Activated CD4-positive, alpha-beta T cell treated with anti-CD3 and anti-CD28 coated beads, Interleukin-2, amount 50 U/mL, for 16 hours (primary cell): ENCODE measurements at places on chromosomes 13 and 19.

DNA sequence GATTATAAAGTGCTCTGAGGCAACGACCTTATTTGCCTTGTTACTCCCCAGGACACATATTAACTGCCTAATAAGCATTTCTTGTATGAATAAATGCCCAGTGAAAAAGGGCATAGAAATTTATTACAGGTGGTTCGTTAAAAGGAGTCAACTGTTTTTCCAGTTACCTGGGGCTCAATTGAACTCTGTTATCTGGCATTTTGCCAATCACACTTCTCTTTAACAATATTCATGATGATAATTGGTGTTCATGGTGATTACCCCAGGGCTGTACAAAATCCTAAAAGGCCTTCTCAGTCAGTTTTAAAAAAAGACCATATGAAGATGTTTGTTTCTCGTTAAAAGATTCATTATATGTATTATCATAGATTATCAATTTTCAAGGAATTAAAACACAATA, 57.1 kb downstream of the KL start:
- no peak for DNase-seq

- no peak for DNase-seq
These were observed 147.1 kb downstream of the NHLRC3 start for GRCh38 chr13:39185326-39185725.

DNA sequence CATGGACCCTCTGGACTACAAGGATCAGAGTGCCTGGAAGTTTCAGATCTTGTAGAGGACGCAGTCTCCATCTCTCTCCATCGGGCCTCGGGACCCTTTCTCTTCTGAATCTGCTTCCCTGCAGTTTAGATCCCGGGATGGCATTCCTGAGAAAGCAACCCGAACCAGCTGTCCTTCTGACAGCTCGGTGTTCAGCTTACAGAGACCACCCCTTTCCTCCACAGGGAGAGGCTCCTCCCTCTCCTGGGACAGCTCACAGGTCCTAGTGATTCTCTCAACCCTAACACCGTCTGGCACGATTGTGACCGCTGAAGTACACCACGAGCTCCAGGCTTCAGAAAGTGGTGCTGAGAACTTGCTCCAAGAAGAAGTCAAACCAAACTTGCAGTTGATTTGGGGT, 18.2 kb downstream of the CRX start:
- no peak for DNase-seq

- peak; percentile 93 for DNase-seq
These were observed 7.9 kb upstream of the JUNB start for GRCh38 chr19:12783291-12783848.

DNA sequence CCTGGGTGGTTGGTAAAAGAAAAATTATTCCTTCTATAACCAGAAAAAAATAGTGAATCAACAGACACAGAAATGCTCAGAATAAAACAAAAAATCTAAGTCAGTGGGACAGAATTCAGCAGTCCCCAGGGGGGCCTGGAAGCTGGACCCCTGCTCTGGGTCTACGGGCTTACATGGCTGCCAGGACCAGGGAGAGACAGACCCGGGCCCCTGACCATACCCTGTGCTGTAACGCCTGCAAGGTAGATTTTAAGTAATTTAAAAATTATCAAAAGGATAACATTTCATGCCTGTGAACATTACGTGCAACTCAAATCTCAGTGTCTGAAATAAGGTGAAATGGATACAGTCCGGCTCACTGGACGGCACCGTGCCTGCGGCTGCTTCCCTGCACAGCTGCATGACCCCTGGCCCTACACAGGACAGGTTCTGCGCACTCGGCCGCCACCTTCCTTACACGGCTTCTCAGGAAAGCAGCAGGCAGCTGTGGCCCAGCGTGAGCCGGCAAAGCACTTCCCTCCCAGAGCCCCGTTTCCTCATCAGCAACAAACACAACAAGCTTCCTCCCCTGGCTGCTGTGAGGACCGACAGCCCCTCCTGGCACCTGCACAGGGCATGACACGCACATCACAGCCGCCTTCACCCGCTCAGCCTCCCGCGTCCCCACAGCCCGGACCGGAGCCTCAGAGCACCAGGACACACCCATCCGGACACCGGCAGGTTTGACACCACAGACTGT, 22.2 kb downstream of the RASA3 start:
- peak; percentile 76 for DNase-seq

GRCh38 chr19:15663247-15663646, 9.6 kb upstream of the CYP4F12 start:
- DNase-seq = no peak

GRCh38 chr19:49889687-49890348, 6.9 kb downstream of the IL4I1 start:
- DNase-seq = peak; percentile 84

DNA sequence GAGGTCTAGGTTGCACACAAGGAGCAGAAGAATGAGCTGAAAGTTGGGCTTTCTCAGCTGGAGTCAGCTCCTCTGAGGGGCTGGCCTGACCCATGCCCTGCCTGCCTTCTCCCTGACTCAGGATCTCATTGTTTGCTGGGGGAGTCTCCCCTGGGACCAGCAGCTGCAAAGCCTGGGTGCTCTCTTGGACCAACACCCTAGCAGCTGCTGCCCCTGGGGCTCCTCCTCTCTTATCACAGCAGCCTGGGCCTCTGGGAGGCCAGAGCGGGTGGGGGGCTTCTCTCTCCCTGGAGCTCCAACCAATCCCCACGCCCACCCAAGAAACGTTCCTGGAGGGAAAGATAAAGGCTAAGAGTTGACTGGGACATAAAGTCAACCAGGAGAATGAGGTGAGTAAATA, 1.6 kb upstream of the FCGBP start:
- DNase-seq = no peak

GRCh38 chr13:73215823-73216222, 157.0 kb downstream of the KLF5 start:
- no peak for DNase-seq

- no peak for DNase-seq
These were observed 891 bp upstream of the TNNI3 start for GRCh38 chr19:55158423-55158822.

GRCh38 chr13:48291730-48292129, 11.8 kb upstream of the RB1 start:
- DNase-seq = no peak

DNA sequence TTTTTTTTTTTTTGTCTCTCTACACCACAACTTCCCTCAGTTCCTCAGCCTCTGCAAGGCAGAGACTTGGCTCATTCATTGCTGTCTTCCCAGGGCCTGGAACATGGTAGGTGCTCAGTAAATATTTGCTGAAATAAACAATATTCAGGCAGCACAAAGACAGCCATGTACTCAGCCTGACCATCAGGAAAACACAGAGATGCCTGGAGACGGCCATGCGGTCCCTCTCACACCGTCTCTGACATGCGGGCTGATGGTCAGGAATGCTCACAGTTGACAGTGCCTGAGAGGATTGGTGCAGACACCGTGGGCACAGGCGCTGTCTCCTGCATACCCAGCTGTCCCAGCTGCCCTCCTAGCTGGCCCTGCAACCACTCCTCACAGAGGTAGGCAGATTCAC, 924 bp downstream of the PRAM1 start:
- no peak for DNase-seq

DNA sequence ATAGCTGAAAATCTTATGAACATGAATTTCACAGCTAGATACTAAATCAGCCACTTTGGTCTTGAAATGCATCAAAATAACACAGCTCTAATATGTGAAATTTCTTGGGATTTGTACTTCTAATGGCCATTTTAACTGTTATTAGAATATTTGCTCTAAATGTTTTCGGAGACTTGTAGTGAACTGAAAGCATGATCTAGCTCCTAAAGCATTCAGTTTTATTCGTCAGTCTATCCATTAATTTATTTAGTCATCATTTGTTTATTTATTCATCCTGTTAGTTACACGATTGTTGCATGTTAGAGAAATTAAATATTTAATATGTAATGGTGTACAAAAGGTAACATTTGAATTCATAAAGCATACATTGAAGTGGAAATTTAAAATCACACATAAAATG, 1132.7 kb downstream of the SLITRK1 start:
- no peak for DNase-seq

- no peak for DNase-seq
These were observed 5.3 kb downstream of the VWA8 start for GRCh38 chr13:41955605-41956004.

GRCh38 chr13:92952161-92952560, 274.4 kb upstream of the GPC6 start:
- no peak for DNase-seq

DNA sequence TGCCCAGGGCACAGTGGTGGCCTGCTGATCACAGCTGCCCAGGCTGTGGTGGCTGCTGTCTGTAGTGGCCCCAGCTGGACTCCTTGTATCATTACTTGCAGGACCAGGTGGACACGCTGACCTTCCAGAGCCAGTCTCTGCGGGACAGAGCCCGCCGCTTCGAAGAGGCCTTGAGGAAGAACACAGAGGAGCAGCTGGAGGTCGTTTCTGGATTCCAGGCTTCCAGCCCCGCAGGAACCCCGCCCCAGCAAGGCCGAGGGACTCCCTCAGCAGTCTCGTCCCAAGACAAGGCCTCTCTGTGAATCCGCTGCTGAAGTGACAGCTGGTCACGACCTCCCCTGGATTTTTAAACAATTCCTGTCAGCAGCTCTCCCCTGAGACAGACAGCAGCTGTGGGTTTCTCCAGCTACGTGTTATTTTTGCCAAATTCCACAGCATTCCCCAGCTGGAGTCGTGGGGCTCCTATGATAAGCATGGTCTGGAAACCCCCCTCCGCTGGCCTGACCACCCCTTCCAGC, 98.3 kb downstream of the SLC7A1 start:
- no peak for DNase-seq

DNA sequence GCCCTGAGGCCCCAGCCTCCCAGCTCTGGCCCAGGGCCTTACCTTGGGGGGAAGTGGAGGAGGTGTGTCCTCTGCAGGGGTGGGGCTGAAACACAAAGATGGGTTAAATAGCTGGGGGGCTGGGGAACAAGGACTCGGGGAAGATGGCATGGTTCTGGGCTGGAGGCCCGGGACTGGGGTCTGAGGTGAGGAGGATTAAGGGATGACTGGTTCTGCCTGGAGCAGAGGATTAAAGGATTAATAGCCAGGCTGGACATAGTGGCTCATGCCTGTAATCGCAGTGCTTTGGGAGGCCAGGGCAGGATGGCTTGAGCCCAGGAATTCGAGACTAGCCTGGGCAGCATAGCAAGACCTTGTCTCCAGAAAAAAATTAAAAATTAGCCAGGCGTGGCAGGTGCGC, 11.6 kb downstream of the MAP4K1 start:
- DNase-seq = no peak

GRCh38 chr19:50580970-50581634, 12.9 kb upstream of the LRRC4B start:
- DNase-seq = no peak

DNA sequence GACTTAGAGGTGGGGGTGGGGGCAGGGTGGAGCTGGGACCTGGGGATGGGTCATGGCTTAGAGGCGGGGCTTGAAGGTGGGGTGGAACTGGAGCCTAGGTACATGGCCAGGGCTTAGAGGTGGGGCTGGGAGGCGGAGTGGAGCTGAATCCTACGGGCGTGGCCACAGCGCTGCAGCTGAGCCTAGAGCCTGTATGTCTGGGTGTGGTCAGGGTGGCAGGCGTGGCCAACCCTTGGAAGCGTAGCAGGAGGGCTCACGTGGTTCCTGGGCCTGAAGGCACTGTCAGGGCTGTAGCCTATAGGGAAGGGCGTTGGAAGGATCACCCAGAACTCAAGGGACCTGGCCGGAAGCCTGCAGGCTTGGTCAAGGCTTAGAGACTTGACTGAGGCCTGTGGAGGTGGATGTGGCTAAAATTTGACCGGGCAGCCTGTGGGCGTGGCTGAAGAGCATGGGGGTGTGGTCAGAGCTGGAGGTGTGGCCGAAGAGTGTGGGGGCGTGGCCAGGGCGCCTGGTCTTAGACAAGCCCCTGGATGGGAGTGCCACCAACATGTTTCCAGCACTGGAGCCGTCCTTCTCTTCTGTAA, 24.3 kb downstream of the COLGALT1 start:
- DNase-seq = peak; percentile 30

DNA sequence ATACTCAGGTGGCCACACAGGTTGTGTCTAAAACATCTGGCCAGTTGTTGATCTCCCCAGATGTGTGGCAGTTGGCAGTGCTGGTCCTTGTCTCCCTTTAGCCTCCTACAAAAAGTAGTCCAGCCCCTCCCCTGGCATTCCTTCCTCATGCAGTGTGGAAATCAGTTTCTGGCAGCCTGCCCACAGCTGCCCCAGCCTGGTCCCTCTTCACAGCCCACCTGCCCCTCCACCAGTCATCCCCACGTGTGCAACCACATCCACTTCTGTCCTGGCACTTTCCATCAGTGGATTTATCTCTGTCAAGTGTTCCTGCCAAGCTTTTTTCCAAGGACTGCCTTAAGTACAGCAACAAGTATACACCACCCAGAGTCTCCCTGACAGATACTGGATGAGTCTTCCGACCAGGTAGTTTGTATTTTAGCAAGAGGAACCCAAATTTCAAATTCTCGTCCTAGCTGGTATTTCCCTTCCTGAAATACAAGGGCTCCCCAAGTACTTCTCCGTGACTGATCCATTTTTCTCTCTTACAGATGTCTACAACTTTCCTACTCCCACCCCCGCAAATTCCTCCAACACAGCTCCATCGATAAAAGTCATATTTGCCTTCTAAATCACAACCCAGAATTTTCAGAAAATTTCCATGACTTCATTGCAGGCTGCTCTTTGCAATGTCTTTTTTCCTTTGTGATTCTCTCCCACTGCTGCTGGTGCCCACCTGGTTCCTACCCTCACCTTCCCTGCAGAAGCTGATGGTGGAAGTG, 313.5 kb downstream of the FOXO1 start:
- DNase-seq = no peak

DNA sequence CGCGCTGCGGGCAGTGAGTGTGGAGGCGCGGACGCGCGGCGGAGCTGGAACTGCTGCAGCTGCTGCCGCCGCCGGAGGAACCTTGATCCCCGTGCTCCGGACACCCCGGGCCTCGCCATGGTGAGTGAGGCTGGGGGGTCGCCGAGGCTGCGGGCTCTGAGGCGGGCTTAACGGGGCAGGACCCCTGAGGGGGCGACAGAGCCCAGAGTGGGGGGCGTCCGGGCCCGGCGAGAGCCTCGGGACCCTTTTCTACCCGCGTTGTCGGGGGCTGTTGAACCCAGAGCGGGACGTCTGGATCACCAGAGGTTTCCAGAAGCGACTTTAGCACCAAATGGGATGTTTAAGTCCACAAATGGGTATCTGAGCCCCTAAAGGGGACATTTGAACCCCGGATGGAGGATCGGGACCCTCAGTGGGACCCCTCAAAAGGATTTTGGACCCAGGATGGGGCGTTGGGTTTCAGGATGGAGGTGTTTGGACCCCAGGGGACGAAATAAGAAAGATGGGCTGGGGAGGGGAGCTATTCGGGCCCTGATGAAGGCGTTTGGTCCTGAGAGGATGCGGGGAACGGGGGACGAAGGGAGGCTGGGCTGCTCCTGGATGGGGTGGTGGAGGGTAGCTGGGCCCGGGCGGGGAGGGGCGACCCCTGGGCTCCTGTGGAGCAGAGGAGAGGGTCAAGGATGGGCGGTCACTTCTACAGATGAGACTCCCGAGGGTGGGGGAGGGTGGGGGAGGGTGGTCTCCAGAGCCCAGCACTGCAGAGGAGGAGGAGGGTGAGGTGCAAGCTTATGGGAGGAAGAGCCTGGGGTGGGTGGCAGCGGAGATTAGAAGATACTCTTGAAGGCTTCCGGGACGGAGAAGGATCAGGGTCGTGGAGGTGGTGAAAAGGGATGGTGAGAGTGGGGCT, at the start of gene CALM3:
TSS of gene CALM3 (plus strand) at position 13 of the 907 bp plus-strand sequence. CDS start at position 118, 105 bp downstream.
- DNase-seq = no peak
